ENCODE measurements at places on chromosomes 7 and 10. TPM values are rescaled to one million over a fixed set of nuclear protein-coding genes. Genes with fewer than 3 reads are reported as not detected.

- H3K4me1 ChIP-seq = no peaks in the 10 kb centered on the region
- DNase-seq = no peak
- H3K27me3 ChIP-seq = peaks cover 3% of the 10 kb centered on the region
- H3K4me3 ChIP-seq = no peak overlapping the region
- no peak overlapping the region for H3K27ac ChIP-seq
Observed at GRCh38 chr10:98259606-98260315, 8.2 kb downstream of the LOXL4 start.

DNA sequence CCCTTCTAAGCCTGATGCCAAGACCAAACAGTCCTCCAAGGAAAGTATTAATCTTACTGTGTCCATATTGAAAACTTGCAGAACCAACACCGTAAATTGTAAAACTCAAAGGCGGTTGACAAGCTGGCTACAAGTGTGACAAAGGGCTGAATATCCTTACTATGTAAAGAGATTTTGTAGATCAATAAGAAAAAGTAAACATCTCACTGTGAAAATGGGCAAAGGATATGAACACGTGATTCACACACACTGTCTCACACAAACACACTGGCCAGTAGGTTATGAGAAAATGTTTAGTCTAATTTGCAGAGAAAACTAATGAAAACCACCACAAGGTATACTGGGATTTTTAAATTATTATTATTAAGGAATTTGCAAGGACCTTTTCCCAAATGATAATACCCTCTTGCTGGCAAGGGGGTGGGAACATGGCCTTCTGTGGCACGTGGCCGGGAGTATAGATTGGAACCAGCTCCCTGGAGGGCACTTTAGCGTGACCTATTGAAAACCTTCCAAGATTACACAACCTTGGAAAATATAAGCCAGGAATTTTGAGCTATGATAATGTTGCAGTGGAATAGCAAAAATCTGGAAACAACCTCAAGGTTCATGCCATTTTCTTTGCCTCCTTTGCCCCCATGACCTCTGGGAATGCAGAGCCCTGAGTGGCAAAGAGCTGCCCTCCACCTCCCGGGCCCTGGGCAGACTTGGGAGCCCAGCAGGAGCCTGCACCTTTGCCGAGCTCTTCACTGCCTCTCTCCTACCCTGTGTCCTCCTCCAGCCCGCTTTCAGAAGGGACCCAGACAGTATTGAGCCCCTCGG, 26.2 kb upstream of the SLC29A3 start:
- no peak overlapping the region for H3K27ac ChIP-seq
- no peaks in the 10 kb centered on the region for H3K36me3 ChIP-seq
- no peaks in the 10 kb centered on the region for H3K27me3 ChIP-seq
- no peak for DNase-seq

DNA sequence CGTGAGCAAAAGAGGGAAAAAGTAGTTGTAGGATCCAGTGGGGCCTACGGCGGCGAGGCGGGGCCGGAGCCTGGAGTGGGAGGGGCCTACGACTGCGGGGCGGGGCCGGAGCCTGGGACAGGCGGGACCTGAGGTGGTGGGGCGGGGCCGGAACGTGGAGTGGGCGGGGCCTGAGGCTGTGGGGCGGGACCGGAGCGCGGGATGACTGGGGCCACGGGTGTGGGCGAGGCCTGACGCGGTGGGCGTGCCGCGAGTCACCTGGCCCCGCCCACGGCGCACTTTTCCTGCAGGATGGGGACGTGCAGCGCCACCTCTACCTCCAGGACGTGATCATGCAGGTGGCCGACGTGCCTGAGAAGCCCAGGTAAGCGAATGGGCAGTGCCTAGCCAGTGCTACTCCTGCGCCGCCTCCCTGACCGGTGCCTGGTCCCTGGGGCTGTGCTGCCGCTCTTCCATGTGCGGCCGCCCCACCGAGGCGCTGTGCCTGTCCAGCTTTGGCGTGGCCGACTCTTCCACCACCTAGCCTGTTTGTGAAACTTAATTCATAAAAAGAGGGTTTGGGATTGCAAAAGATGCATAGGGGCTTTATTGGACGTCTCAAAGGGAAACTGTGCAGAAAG, 496 bp downstream of the ZNF511 start:
- peak overlapping the region; percentile 66 for H3K4me3 ChIP-seq
- peaks cover 27% of the 10 kb centered on the region for H3K4me1 ChIP-seq
- H3K27ac ChIP-seq = peak overlapping the region; percentile 84
- no peaks in the 10 kb centered on the region for H3K27me3 ChIP-seq
- DNase-seq = peak; percentile 94
- H3K36me3 ChIP-seq = peaks cover 23% of the 10 kb centered on the region

- DNase-seq = no peak
- peaks cover 18% of the 10 kb centered on the region for H3K4me1 ChIP-seq
- no peak overlapping the region for H3K27ac ChIP-seq
- no peak overlapping the region for H3K4me3 ChIP-seq
Observed at GRCh38 chr7:66883716-66884115, 37.3 kb upstream of the TMEM248 start.

The DDC gene
- total RNA-seq = not detected

The WDR11 gene
- total RNA-seq = 41.5 TPM

The GSTK1 gene
- total RNA-seq = 518 TPM

The KLF14 gene
- not detected for total RNA-seq
